ENCODE measurements at places on chromosomes 3 and 15.

- DNase-seq = no peak
These were observed 559.0 kb upstream of the GOLIM4 start for GRCh38 chr3:168654700-168655099.

GRCh38 chr15:29008846-29009245 lies 123.1 kb downstream of the APBA2 start:
- no peak for DNase-seq

- no peak for DNase-seq
These were observed 32.1 kb upstream of the BCL2L10 start for GRCh38 chr15:52144656-52145178.

DNA sequence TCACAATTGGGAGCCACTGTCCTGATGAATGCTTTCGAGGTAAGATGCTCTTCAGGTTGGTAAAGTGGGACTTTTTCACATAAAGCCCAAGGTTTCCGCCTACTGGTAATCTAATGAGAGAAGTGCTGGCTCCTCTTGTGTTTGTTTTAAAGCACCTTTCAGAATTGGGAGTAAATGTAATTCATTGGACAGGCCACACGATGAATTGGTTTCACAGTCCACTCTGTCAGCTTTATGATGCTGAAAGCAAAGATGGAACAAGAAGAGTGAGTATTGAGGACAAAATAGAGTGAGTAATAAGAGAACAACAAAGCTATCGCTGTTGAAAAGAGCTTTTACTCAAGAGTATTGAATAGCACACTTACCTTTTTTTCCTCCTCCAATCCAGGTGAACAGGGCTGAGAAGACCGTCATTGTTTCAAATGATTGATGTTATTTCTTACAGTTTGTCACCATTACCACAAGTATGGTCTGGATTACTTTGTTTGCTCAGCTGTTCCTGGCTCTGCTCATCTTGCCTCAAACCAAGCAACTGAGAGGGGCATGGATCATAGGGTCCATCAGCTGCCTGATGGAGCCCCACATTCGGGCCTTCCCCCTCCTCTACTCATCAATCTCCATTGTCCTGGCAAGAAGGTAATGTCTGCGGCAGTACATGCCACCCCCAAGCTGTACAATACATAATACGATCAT lies 136.1 kb upstream of the CNTN4 start:
- no peak for DNase-seq

GRCh38 chr3:109050591-109051167 lies 67.3 kb downstream of the MORC1 start:
- no peak for DNase-seq

Measured in activated CD4-positive, CD25-positive, alpha-beta regulatory T cell treated with anti-CD3 and anti-CD28 coated beads, Interleukin-2, amount 50 U/mL, for 72 hours (primary cell).